ENCODE measurements at places on chromosomes 1 and 21.
A peak's percentile ranks its signal among the peaks of the same experiment; 100 is the strongest.

- no peak for DNase-seq
Measured at GRCh38 chr1:34640654-34641401, 114.0 kb upstream of the GJB5 start.

GRCh38 chr1:198295225-198295624 is 138.4 kb downstream of the NEK7 start:
- DNase-seq: no peak

DNA sequence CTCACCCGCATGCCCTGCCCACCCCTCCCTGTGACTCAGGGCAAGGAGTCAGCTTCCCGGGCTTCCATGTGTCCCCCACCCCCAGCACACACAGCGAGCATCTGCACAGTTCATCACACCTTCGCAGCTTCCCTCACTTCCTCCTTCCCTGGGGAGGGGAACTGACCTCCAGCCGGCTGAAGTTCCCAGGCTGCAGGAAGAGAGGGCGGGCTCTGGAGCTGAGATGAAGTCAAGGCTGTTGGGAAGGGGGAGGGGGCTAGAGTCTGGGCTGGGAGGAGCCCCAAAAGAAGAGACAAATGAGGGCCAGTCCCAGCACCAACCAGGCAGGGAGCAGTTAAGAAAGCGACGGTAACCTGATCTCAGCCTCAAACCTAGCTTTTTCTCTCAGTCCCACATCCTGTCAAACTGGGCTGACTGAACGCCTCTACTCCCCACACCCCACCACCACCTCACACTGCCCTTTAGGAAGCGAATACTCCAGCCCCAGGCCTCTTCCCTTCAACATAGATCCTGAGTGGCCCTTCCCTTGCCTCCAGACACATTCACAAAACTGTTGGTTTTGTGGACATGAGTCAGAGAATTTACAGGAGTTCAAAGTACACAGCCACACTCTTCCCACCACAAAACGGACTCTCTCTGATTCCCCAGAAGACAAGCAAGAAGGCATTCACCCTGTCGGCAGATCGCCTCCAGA is 1.8 kb downstream of the RHOC start:
- peak; percentile 39 for DNase-seq

- DNase-seq: no peak
Measured at GRCh38 chr1:214989341-214989740, 93.2 kb upstream of the KCNK2 start.

- DNase-seq: no peak
Measured at GRCh38 chr1:202505356-202505755, 156.9 kb downstream of the PPP1R12B start.

DNA sequence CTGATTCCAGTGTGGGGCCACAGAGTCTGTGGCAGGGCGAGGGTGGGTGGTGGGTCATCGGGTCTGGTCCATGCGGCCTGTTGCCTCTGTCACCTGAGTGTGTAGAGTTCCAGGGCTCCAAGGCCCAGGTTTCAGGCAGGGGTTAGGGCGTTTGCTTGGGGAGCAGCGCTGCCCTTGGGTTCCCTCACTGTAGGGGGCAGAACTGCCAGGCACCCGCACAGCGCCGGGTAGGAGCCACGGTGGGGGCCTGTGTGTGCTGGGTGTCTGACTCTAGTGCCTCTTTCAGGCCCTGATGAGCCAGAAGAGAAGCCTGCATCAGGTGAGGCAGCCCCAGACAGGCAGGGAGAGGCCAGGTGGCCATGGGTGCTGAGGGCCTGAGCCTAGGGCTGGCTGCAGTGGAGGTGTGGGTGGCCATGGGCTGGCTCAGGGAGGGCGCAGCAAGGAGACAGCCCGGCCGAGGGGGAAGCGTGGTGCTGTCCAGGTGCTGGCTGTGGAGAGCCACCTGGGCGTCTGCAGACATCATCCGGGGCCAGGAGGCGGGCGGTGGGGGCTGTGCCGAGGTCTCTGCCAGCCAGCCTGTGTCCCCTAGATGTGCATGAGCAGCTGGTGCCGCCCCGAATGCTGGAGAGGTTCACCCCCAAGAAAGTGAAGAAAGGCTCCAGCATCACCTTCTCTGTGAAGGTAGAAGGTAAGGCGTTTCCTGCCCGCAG is 72.3 kb downstream of the TRIM11 start:
- DNase-seq: no peak

GRCh38 chr1:166489670-166490436 is 323.1 kb upstream of the FAM78B start:
- peak; percentile 88 for DNase-seq

DNA sequence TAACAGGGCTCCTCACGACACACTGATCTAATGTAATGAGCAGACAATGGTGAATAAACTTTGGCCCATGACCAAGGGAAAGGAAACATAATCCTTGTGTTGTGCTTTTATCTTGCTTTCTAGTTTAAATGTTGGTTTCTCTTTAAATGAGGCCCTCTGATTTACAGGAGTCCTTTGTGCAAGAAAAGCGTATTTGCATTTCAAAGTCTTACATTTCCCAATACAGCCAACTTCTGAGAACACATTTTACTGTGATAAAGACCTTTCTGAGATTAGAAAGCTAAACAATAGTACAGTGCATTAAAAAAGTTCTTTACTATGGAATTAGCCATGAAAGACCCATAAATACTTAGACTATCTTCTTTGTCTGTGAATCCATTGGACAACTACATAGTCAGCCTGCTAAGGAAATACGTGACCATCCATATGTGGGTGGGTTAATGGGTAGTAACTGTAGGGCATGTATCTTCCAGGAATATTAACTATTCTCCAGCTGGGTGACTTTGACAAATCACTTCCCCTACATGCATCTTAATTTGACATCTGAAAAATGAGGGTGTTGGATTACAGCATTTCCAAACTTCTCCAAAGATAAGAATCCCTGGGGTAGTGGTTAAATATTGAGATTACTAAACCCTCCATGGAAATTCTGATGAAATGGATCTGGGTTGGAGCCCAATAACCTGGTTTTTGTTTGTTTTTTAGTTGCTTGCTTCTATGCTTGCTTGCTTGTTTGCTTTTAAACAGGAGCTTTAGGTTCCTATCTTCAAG is 50.3 kb upstream of the USP1 start:
- DNase-seq: no peak

- DNase-seq: no peak
Measured at GRCh38 chr1:116907351-116907750, 2.4 kb upstream of the PTGFRN start.

GRCh38 chr21:46150491-46151121 is 4.8 kb downstream of the FTCD start:
- DNase-seq: no peak

DNA sequence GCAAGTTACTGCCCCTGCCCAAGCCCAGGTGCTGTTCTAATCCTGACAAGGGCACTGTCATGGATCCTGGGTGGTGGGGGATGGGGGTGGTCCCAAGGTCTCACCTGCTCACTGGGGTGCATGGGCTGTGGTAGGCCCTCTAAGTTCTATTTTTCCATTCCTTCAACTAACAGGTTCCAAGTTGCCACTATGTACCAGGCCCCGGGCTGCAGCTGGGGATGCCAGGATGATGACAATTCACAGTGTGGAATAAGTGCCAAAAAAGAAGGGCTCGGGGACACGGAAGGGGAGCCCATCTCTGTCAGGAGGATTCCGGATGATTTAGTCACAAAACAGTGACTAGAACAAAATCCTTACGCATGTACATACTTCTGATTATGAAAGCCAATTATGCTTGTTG is 76.0 kb downstream of the STUM start:
- DNase-seq: no peak

DNA sequence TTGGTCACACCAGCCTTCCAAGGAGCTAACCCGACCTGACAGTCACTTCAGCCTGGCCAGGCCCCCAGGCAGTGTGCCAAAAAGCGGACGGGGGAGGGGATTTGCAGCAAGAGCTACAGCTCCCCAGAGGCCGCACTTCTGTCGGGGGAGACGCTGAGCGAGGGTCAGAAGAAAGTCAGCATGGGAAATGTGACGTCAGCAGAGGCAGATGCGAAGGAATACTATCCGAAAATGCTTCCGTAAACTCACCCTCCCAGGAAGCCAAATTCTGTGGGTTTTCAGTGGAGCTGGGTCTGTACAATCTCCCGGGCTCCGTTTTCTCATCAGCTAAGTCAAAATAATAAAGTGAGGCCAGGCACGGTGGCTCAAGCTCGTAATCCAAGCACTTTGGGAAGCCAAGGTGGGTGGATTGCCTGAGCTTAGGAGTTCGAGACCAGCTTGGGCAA is 28.5 kb upstream of the ECE1 start:
- no peak for DNase-seq

- DNase-seq: no peak
Measured at GRCh38 chr21:41673596-41674335, 93.1 kb downstream of the RIPK4 start.

- DNase-seq: no peak
Measured at GRCh38 chr1:211577277-211577818, 1.6 kb downstream of the SLC30A1 start.

DNA sequence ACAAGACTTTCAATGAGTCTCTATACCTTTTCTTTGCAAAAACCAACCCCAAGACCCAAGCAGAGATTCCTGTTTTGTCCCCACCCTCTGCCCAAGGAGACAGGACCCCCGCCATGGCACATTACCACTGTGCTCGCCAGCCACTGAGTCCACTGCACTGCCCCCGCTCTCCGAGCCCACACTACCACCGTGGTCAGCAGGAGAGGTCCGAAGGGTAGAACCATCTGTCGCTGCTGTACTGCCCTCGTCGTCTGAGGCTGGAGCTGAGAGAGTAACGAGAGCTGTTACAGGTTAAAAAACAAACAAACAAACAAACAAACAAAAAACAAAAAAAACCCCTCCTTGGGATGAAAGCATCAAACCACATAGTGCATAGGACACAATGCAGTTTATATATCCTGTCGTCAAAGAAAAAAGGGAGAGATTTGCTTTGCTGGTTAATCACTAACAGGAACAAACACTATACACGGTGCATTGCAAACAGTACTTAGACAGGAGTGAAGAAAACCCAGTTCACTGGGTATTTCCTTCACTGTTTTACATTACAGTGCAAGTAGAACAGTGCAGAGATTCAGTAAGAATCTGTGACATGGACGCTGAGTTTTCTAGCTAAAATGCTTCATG is 71.0 kb downstream of the UBR4 start:
- DNase-seq: no peak

- no peak for DNase-seq
Measured at GRCh38 chr1:77783141-77783540, 3.7 kb downstream of the MIGA1 start.

DNA sequence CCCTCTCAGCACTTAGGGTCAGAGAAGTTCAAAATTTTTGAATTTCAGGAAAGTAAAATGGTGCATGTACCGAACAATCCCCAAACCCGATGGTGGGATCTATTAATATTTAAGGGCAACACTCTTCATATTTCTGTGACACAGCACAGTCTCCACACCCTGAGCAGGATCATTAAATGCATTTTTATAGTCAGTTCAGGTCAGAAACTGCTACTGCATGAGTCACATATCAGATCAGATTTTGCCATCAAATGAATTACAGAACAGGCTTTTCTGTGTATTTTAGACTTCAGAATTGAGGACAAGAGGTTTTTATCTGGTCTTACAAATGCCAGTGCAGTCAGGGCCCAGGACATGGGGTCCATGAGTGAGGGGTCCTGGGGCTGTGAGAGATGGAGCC is 79.2 kb downstream of the RIPK4 start:
- no peak for DNase-seq

- no peak for DNase-seq
Measured at GRCh38 chr1:110070282-110070669, 196 bp downstream of the ALX3 start.

DNA sequence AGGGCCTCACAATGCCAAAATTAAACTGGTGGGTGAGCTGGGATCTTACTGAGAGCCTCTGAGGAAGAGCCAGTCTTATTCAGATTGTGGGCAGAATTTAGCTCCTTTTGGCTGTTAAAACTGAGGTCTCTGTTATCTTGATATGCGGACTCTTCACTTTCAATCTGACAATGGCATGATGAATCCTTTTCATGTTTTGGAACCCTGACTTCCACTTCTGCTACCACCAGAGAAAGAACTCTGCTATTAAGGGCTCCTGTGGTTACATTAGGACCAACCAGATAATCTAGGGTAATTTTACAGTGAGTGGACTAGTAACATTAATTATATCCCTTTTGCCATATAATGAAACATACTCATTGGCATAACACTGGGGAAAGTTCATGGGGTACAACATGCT is 219.0 kb downstream of the LRRIQ3 start:
- no peak for DNase-seq

GRCh38 chr1:153288634-153289275 is 24.0 kb downstream of the PGLYRP3 start:
- no peak for DNase-seq

DNA sequence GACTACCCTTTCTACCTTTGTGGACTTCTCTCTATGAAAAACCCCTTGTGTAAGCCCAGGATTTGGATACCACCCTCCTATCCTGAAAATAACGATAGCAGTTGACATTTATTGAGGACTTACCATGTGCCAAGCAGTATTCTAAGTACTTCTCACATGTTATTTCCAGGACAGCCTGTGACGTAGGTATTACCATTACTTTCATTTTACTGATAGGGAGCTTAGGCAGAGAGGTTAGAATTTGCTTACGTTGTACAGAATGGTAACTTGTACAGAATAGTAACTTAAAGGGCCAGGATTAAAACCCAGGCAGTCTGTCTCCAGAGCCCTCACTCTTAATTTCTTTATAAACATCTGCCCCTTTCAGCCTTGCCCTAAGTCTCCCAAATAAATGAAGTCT is 138.3 kb downstream of the NTMT2 start:
- no peak for DNase-seq

GRCh38 chr1:167551362-167551761 is 2.2 kb downstream of the CREG1 start:
- DNase-seq: no peak

DNA sequence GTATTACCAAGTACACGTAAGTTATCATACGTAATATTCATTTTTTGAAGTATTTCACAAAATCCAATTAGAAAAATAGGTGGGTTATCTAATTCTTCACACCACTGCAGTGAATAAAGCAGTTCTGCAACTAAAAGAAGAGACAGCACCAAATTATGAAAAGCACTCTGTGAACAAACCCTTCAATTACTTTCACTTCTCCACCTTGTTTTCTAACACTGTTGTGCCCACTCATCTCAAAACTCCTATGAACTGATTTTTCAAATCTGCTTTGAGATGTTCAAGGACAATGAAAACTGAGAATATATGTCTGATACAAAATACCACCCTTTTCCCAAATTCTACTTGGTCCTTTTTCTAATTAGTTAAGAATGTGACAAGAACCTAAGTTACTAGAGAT is 39.4 kb downstream of the LTN1 start:
- no peak for DNase-seq

- DNase-seq: no peak
Measured at GRCh38 chr21:40616377-40616704, 230.6 kb downstream of the DSCAM start.

- no peak for DNase-seq
Measured at GRCh38 chr1:167209044-167209443, 11.6 kb upstream of the POU2F1 start.

GRCh38 chr1:230643908-230644307 is 1.6 kb downstream of the COG2 start:
- no peak for DNase-seq

- no peak for DNase-seq
Measured at GRCh38 chr1:243497939-243498681, 242.3 kb downstream of the SDCCAG8 start.

GRCh38 chr1:99849744-99850458 is at the start of gene AGL:
Gene AGL (plus strand): TSS chr1:99850361. CDS start chr1:99851043, 682 bp downstream.
- peak; percentile 86 for DNase-seq

- no peak for DNase-seq
Measured at GRCh38 chr1:31529999-31530684, 46.2 kb upstream of the TINAGL1 start.

GRCh38 chr21:22743085-22743484 is 1744.9 kb downstream of the NCAM2 start:
- no peak for DNase-seq

GRCh38 chr1:34726861-34727260 is 28.0 kb upstream of the GJB5 start:
- no peak for DNase-seq

Measured in CD4-positive, alpha-beta T cell treated with Interleukin-4 for 4 hours (primary cell).